ENCODE measurements at places on chromosomes 5 and 9. TPM values are rescaled to one million over a fixed set of nuclear protein-coding genes. Genes with fewer than 3 reads are reported as not detected.

STPG3 gene
- total RNA-seq = not detected

CCL28 gene
- 1.2 TPM for total RNA-seq

CD274 gene
- 5.3 TPM for total RNA-seq

CCNI2 gene
- 0.93 TPM for total RNA-seq

PDCD1LG2 gene
- total RNA-seq = 0.71 TPM

PCDHGA2 gene
- total RNA-seq = 0.42 TPM

POU5F2 gene
- total RNA-seq = 0.33 TPM

WNK2 gene
- 0.23 TPM for total RNA-seq

ANXA1 gene
- total RNA-seq = 1,632 TPM

MCTP1 gene
- 1.3 TPM for total RNA-seq

PKD2L2 gene
- not detected for total RNA-seq

PCDHA8 gene
- not detected for total RNA-seq
